ENCODE measurements at places on chromosomes 7 and 10.

- DNase-seq = no peak
Measured at GRCh38 chr7:151130741-151131157, 36.7 kb downstream of the GBX1 start.

DNA sequence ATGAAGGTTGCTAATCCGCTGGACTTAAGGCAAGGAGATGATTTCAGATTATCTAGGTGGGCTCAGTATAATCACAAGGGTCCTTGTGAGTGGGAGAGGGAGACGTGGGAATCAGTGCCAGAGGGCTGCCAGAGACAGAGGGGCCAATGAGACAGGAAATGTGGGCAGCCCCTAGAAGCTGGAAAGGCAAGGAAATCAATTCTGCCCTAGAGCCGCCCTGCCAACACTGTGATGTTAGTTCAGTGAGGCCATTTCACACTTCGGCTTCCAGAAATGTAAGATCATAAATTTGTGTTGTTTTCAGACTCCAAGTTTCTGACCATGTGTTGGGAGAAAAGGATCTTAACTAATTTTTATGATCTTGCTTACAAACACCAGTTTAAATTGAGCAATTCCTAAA, 3.6 kb upstream of the GPNMB start:
- DNase-seq = no peak

DNA sequence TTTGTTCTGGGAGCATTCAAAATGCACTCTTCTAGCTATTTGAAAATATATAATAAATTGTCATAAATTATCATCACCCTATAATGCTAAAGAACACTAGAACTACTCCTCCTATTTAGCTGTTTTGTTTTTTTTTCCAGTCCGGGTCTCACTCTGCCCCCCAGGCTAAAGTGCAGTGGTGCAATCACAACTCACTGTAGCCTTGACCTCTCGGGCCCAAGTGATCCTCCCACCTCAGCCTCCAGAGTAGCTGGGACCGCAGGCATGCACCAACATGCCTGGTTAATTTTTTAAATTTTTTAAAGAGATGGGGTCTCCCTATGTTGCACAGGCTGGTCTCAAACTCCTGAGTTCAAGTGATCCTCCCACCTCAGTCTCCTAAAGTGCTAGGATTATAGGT, 41.1 kb upstream of the MTPAP start:
- no peak for DNase-seq

DNA sequence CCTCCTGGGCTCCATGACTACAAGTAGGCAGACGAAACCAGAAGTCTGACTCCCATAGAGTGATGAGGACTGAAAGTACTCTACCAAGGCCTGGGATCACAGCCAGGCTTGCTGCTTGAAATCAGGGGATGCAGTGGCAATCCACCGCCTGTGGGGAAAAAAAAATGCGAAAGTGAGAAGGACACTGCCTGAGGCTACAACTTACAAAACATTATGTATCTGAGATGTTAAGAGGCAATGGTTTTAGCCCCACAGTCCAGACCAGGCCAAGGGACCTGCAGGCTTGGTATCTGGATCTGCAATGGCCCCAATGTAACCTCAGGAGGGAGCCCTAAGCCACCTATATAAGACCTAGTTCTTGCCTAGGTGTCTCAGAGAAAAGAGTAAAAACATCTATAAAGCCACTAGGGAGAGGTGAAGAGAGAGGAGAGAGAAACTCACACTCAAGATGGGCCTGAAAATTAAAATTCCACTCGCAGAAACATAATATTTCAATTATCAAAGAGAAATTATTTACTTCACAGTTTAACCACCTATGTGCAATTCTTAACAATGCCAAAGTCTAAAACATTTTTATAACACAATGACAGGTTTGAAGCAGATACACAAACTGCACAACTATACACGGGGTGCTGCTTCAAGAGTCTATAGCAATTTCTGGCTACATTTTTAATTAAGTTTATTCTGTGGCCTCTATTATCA, 13.9 kb downstream of the DNAJC1 start:
- DNase-seq = peak; percentile 77

GRCh38 chr10:22103701-22104470, 100.4 kb upstream of the DNAJC1 start:
- peak; percentile 1 for DNase-seq

DNA sequence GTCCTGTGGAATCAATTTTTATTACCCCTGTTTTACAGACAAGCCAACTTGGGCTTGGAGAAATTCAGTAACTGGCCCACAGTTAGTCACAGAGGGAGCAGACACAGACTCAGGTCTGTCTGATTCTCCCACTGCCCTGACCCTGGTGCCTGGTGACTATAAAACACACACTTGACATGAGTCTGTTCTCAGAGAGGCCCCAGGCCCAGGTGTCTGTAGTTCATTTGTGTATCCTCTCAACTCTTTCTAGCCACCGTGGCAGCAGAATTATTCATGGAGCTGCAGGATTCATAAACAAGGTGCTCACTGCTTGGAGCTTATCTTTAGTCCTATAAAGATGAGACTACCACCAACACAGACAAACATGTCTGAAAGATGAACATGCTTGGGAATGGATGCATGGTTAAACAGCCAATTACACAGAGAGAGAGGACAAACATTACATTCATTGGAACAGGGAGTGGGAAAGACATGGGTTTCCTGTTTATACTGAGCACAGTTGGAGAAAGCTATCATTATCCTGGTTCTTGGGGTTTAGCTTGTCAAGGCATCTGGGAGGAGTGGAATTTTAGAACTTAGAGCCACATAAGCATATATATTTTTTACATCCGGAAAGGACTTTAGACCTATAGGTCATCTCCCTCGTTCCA, 79.1 kb upstream of the PDCD4 start:
- peak; percentile 17 for DNase-seq

GRCh38 chr7:149289856-149290255, 27.9 kb downstream of the ZNF783 start:
- DNase-seq = no peak

- no peak for DNase-seq
Measured at GRCh38 chr7:26298472-26299058, 6.9 kb downstream of the SNX10 start.

- peak; percentile 80 for DNase-seq
Measured at GRCh38 chr7:27172315-27172774, 1.8 kb downstream of the HOXA10 start.

DNA sequence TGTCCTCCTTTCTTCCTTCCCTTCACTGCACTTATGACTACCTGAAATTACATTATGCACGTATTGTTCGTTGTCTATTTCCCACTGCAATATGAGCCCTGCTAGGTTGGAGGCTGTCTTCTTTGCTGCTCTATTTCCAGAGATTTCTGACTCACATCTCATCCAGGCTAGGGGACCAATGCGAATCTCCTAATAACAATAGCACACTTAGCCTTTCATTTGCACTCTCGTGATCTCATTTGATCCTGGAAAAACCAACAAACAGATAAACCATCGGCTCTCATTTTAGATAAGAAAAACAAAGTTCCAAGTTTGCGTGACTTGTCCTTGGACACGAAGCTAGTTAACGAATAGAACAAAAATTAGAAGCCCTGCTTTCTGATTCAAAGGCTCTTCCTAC, 1.4 kb downstream of the ZNF438 start:
- no peak for DNase-seq

GRCh38 chr10:69588358-69588757, 15.1 kb upstream of the NEUROG3 start:
- no peak for DNase-seq

DNA sequence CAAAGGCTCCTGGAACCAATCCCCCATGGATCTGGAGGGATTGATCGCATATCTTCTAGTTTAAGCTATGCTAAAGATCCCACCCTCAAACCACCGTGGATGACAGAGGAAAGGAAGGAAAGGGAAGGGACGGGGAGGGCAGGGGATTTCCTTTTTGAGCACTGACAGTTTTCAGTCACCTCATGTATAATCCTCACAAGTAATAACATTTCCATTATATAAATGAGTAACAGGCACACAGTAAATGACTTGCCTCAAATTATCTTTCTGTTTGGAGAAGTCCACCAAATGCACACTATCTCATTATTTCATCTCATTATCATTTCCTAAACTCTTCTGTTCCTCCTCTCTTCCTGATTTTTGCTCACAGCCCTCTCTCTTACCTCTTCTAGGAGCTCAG, 127.1 kb upstream of the AOAH start:
- no peak for DNase-seq

- DNase-seq = peak; percentile 63
Measured at GRCh38 chr7:23467291-23467805, 2.9 kb downstream of the IGF2BP3 start.

GRCh38 chr10:88416801-88417200, 166.3 kb downstream of the RNLS start:
- DNase-seq = no peak

DNA sequence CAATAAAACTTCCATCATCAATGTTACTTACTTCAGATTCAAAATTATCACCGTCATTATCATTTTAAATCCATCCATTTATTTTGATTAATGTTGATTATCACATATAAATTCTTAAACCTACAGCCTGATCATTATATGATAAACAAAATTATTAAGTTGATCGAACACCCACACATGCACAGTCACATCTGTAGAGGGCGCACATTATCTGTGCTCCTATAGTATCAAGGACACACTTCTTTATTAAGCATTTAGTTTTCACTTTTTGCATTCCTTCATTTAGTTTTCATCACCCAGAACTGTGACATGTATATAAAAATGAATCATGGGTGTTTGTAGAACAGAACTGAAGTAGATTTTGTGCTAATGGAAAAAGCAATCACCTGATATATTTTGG, 26.2 kb upstream of the ZNF716 start:
- DNase-seq = no peak

DNA sequence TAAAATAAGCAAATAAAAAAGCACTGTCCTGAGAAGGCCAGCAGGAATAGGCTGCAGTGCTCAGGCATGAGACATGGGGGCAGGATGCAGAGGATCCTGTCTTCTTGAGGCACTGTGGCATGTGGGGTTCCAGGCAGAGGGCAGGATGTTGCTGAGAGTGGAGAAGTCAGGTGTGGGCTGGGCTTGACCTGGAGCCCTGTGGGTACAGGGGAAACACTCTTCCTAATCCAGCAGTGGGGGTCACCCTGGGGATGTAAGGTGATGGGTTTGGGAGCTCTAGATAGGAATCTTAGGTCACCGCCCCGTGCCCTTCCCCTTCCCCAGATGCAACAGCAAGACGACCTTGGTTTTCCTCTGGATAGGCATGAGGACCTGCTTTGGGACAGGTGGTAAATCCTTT, 13.6 kb downstream of the SUMF2 start:
- DNase-seq = no peak

DNA sequence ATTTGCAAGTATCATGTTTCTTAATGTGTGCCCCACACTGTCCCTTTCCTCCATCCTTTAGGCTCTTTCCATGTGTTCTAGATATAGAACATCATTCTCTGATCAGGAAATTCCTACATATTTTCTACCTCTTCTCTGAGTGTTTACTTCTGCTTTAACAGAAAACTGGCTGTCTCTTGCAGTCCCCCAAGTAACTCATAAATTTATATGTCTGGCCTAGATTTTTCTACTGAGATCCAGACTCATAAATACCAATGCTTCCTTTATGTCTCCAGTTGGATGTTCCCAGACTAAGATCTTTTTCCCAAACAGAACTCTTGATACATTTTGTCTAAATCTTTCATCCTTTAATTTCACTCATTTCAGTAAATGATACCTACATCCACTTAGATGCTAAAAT, 181.8 kb downstream of the CDK14 start:
- no peak for DNase-seq

- DNase-seq = no peak
Measured at GRCh38 chr7:7550663-7551062, 15.0 kb upstream of the COL28A1 start.

DNA sequence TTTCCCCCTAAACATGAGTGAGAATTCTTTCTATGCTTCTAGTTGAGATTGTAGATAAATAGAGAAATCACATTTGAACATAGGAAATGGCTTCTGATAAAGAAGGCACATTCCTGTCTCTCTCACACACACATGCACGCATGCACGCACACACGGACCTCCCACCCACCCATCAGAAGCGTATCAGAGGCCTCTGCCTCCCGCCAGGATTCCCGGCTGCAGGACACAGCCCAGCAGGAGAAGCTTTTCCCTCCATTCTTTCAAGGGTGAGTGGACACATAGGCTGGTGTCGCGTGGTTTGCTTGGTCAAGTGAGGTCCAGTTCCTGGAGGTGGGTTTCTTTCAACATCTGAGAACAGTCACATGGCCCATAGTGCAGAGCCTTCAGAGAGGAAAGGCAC, 34.2 kb downstream of the KLF6 start:
- no peak for DNase-seq

DNA sequence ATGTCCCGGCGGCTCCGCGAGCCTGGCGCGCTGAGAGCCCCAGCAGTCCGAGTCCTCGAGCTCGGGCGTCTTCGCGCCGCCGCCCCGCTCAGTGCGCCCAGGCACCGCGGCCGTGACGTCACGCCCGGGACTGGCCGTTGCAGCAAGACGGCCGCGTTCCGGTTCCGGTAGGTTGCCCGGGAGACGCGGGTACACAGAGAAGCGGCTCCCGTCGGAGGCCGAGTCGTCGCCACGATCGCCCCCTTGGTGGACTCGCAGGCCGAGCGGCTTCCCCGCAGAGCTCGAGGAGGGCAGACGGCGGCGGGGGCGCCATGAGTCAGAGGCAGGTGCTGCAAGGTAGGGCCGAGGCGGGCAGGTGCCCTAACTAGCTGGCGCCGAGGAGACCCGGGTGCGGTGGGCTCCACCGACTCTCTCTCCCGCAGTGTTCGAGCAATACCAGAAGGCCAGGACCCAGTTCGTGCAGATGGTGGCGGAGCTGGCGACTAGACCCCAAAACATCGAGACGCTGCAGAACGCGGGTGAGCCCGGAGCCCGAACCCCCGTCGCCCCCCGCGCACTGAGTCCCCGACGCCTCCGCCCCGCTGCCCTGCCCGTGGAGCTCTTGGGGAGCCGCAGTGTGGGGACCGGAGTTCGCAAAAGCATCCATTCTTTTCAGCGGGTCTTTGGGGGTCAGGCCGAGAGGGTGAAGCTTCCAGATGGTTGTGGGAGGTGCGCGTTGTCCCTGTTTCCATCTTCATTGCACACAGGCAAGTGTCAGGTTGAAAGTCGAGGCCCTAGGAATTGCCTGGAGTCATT, at the start of gene SPAG6:
TSS of gene SPAG6 (plus strand) at position 196 of the 795 bp plus-strand sequence. CDS start at position 312, 116 bp downstream.
- DNase-seq = peak; percentile 87

DNA sequence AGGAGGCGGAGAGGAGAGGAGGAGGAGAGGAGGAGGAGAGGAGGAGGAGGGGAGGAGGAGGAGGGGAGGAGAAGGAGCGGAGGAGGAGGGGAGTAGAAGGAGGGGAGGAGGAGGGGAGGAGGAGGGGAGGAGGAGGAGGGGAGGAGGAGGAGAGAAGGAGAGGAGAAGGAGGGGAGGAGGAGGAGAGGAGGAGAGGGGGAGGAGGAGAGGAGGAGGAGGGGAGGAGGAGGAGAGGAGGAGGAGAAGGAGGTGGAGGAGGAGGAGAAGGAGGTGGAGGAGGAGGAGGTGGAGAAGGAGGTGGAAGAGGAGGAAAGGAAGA, 15.5 kb upstream of the CRCP start:
- no peak for DNase-seq

DNA sequence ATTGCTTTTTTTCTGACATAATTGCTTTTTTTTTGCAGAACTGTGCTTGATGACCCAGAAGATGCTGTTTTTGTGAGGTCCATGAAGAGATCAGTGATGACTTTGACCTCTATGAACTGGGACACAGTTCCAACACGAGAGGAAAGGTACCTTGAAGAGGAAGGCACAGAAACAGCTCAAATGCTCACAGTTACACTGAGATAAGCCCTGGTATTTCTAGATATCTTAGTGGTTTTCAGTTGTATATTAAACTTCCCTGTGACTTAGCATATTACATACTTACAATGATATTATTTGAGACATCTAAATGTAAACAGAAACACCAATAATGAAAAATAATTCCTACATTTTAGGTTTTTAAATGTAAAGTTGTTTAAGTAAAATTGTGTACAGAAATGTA, 54.7 kb downstream of the LRRC72 start:
- no peak for DNase-seq

Data from NCI-H1417 (cell line).